ENCODE measurements at places on chromosomes 1 and 21.

GRCh38 chr1:30229557-30229956 is 493.8 kb downstream of the MATN1 start:
- no peak for DNase-seq

DNA sequence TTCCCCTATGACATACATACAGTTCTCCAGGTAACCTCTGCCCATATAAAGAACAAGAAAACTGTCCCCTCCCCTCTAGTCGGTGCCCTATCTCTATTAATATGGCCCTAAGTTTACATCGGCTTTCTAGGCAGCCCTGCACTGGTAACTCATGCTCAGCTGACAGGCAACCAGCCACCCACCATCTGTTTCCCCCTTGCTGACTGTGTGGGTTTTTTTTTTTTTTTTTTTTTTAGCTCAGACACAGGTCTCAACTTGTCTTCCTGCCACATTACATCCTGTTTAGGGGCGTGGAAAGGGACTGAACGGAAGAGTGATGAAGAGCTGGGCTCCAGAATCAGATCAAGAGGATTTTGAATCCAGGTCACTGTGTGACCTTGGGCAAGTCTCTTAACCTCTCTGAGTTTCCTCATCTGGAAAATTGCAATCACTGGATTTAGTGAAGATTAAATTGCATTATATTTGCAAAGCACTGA is 14.0 kb downstream of the LAPTM5 start:
- no peak for DNase-seq

DNA sequence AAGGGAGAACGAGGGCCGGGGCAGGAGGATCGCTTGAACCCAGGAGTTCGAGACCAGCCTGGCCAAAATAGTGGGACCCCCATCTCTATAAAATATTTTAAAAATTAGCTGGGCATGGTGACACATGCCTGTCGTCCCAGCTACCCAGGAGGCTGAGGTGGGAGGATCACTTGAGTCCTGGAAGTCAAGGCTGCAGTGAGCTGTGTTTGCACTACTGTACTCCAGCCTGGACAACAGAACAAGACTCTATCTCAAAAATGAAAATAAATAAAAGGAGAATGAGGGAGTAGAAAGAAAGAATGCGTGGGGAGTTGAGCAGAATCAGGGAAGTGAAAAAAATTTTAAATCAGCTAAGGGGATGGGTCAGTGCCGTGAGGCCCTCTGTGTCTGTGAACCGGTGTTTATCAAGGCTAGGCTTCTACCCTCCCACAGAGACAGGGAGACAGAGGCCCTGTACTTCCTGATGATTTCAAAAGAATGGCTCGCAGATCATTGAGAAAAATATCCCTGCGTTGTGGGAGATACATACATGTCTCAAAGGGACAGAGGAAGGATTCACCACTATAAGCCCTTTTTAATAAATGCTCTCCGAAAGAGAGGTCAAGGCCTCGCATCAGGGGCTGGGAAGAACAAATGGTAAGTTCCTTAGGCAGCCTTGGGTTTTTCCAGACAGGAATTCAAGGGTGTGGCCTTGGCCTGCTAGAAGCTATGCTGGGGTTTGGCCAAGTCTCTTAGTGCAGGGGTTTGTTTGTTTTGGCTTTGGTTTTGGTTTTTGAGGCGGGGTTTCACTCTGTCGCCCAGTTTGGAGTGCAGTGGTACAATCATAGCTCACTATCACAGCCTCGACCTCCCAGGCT is 20.7 kb downstream of the IL10RB start:
- no peak for DNase-seq

DNA sequence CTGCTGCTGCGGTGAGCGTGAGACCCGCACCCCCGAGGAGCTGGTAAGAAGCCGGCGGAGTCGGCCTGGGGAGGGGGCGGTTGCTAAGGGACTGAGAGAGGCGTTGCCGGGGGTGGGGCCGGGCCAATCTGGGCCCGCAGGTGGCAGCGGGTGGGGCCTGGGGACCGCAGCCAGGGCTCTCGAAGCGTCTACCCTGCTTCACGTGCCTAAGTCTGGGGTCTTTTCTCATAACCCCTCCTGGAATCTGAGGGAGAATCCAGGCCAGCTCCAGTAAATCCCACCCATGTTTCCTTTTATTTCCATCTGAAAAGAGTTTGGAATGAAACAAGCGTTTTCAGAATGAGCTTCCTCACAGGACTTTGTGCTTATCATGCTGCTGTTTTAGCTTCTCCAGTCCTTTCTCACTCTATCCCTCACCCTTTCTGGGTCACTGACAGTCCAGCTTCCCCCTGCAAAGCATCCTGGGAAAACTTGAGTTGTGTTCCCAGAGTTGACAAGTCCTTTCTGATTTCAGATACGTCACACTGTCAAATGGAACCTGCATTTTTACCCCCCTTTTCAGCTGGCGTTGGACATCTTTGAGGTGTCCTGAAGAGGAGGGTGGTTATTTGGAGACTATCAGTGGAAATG is 431 bp downstream of the CLCN6 start:
- no peak for DNase-seq

GRCh38 chr1:172414331-172414730 is 6.2 kb upstream of the C1orf105 start:
- DNase-seq, result no peak

DNA sequence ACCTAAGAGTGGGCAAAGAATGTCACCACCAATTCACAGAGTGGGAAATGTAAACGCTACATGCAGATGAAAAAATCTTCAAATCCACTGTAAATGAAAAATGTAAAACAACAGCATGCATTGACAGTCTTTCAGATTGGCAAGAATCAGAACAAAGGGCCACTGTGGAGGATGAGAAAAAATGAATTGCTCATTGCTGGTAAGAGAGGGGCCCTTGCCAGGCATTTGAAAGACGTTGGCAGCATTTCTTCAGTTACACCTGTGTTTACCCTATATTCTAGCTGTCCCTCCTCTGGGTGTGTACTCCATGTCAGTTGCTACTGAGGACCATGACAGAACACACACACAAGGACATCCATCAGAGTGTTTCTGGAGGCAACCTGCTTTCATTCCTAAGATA is 25.8 kb upstream of the AADACL3 start:
- no peak for DNase-seq

GRCh38 chr1:22914633-22915217 is 57.9 kb downstream of the LACTBL1 start:
- no peak for DNase-seq

DNA sequence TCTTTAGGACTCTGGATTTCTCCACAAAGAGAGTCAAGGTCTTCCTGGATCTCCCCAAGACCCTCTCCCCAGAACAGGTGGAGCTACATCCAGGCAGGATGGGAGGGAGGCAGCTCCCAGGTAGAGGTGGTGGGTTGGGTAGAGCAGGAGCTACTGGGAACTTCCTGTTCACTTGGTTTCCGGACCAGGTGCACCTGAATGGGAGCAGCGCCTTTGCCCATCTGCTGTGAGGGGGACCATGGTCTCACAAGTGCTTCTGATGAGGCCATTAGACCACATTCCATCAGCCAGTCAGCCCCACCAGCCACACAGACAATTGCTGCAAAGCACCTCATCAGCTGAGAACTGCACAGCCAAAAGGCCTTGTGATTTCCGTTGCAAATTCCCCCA is 188.8 kb downstream of the MATN1 start:
- no peak for DNase-seq

DNA sequence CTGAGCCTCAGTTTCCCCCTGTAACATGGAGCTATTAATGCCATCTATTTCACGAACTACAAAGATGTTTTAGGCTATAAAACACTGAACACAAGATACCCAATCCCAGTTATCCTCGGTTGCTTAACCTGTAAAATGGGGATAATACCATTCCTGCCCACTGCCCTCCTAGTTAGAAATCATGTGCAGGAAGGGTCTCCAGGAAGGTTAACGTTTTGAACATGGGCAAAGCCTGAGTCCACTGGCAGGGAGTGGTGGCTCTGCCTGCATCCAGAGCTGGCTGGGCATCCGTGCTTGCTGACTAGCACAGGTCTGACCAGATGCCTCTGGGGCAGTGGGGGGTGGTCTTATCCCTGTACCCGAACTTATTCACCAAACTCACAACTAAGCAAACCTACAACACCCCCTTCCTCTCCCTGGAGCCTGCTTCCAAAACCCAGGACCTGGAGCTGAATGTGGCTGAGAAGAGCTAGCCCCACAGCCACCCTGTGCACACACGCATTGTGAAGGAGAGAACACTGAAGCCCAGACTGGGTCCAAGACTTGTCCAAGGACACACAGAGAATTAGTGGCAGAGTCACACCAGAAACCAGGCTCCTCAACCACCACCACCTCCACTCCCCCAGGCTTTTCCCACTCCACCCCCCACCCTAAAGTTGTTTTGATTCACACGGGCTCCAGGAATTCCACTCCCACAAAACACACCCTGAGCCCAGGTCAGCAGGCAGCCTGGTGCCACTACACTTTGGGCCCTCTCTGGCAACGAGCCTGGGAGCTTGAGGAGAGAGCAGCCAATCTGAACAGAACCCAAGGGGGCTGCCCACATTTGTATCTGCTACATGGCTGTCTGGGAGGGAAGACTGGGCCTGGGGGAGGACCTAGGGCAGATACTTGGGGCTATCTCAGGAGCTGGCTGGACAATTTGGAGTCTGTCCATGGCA is 1.6 kb downstream of the E2F2 start:
- no peak for DNase-seq

DNA sequence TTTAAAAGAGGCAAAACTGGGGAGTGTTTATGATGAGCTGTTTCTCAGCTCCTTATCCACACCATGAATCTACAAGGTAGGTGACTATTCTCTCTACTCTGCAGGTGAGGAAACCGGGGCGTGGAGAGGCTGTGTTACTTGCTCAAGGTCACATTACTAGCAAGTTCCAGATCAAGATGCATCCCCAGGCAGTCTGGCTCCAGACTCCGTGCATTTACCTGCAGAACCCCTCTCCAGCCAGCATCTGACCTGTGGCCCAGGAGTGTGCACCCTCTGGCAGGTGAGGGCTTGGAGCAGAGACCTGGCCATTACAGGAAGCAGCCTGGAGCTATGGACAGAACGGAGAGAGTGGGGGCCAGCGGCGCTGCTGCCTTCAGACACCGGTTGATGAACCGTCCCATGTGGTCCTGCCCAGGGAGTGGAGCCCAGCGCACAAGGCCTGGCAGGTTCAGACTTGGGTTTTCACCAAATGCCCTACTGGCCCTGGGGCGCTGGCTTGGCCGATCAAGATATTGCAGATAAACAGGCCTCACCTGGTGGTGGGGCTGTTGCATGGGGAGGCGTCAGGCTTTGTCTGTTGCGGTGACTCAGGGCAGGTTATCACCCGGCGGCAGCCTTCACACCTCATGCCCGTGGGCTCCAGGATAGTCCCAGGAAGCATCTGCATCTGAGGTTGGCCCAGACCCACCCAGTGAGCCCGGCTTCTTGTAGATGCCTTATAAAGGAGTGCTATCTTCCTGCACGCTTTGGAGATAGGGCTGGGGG is 29.2 kb upstream of the WNT4 start:
- no peak for DNase-seq

- DNase-seq, result no peak
Measured at GRCh38 chr1:236363237-236363636, 30.8 kb upstream of the EDARADD start.

DNA sequence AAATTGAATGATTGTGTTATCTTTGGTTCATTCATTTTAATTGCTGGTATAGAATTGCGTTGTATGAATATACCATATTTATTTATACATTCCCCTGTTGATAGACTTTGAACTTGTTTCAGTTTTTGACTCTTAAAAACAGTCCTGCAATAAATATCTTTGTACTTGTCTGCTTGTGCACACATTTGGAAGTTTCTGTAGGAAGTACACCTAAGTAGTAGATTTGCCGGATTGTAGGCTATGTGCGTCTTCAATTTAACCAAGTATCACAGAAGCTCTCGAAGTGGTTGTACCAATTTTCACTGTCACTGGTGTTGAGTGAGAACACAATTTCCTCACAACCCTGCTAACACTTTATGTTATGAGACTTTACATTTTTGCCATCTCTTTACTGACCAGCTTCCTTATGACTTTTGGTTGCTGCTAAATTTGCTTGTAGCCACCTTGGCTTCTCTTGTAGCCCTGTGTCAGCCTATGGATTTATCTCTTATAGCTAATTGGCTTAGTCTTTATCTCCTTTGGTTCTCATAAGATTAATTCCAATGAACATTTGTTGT is 2.2 kb downstream of the TTC3 start:
- DNase-seq, result no peak

DNA sequence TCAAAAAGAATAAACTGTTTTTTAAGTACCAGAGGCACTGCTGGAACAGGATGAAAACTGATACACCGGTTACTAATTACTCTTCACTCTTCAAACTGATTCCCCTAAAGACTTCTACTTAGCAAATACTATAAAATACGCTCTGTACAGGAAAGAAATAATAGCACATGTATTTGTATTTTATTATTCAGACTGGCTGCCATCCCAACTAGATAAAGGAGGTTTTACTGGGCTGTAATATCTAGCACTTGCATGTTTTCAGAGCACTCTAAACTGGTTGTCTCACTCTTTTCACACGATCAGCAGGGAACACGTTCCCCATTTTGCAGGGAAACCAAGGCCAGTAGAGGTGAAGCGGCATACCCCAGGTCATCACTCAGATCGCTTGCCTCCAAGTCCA is 9.2 kb downstream of the SMIM12 start:
- DNase-seq, result no peak

DNA sequence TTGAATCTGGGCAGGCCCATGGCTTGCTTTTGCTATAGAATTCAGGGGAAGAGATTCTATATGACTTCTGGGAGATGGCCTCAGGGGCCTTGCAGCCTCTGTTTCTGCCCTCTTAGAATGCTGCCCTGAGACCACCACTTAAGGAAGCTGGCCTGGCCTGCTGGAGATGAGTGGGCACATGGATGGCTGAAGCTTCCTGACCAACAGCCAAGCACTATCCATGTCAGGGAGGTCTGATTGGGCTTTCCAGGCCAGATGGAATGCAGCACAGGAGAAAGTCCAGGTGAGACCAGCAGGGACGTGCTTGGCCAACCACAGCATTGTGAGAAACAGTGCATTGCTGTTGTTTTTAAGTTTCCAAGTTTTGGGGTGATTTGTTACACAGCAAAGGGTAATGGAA is 308.1 kb downstream of the PTPRU start:
- no peak for DNase-seq

DNA sequence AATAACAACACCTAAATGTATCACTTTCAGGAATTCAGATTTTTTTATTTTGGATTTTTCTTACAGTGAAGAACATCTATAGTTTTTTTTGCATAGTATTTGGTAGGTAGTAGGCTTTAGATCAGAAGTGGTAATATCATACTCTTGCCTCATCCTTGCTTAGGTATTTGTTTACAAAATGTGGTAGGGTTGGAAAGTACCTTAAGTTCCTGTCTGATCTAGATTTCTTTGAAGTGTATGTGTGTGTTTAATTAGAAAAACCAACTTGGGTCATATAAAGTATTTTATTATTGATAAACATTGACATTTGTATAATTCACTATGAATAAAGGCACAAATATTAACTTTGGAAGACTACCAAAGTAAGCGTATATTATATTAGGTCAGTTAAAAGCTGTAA is 85.3 kb upstream of the GPR88 start:
- no peak for DNase-seq

GRCh38 chr1:205375835-205376545 is 19.3 kb upstream of the KLHDC8A start:
- no peak for DNase-seq
